ENCODE measurements at places on chromosomes 5 and 9.

DNA sequence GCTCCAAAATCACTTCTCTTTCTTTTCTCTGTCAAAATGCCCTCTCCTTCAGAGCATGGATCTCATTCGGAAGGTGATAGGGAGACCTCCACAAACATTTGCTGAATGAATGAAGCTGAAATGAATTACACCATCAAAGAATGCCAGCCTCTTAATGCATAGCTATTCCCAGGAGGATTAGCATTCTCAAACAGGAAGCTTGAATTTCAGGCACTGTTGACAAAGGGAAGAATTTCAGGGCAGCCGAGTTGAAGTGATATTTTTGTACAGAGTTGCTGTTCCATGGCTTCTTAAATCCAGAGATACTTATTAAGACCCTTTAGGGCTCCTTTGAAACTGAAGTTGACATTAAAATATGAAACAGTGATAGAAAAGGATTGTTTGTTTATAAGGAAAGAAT lies 18.8 kb downstream of the HBEGF start:
- peak; percentile 61 for DNase-seq

DNA sequence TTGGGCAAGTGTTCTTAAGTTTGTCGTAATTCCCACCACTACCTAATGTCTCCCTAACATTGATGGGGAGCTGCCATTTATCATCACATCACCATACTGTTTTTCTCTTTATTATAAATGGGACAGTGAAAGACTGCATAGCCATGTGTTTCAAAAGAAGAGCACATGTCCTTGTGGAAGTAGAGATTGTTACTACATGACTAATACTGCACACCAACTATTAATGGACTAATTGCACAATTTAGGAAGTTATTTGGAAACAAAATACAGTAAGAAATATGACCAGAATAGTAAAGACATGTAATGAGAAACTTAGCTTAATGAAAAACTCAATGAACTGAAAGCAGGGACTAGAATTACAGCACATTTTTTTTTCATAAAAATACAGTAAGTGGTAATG lies 12.0 kb upstream of the ELOVL7 start:
- peak; percentile 60 for DNase-seq

- no peak for DNase-seq
These were observed 57.2 kb downstream of the ELAVL2 start for GRCh38 chr9:23768861-23769260.

DNA sequence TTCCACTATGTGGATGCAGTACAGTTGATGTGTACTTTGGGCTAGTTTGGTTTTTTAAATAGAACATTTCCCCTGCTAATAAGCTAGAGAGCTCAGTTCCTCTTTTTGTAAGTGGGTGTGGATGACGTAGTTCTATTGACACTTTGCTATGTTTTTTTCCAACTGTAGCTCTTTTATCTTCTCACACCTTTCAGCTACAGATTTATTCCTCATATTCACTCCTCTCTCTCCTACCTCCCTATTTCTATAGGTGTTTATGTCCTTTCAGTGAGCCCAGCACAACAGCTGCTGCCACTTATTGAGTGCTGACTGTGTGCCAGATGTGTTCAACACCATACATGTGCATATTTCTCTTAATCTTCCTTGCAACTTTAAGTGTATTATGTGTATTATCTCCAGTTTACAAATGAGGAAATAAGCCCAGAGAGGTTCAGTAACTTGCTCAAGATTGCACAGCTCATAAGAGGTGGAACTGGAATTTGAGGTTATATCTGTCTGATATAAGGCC lies 215.7 kb downstream of the SEMA6A start:
- no peak for DNase-seq

- DNase-seq: peak; percentile 21
These were observed 46.5 kb downstream of the PIP5K1B start for GRCh38 chr9:68751556-68751955.

DNA sequence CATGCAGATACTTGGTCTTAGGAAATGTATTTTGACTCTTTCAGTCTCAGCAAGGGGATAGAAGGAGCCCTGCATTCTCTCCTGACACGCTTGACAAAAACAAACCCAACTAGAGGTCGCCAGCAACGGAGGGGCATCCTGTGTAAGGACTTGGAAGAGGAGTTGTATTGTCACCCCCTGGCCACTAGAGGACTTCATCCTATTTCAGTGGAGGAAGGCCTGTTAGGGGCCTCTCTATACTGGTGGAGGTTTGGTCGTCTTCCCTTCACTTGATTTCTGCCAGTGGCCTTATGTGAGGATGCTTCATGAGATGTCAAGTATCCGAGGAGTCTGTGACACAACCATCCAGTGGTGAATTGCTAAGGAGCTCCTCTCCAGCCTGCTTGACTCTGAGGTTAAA lies 122.8 kb upstream of the STC2 start:
- DNase-seq: peak; percentile 30

Measured in GM23248 (cell line).